ENCODE measurements at places on chromosomes 7 and 10.

DNA sequence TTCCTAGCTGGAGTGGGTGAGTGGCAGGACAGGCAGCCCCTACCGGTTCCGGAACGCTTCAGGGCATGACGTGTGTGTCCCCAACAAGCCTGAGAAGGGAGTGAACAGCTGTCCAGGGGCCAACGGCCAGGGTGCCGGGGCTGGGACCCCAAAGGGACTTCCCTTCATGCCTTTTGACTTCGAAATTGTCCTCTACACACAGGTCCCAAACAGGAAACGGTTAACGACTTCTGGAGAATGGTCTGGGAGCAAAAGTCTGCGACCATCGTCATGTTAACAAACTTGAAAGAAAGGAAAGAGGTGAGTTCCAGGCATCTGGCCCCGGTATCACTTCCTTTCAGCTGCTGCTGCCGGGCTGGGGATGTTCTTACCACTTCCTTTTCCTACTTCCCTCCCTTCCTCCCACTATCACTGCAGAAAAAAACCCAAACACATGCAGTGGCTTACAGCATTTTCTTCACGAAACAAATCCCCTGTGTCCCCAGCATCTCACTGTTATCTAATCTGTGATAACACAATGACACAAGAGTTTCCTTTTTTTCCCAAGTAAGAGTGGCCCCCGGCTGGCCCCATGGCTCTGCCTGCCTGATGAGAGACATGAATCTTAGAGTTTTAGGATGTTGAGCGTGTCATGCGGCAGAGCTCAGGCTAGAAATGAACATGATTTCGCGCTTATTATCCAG, 63.2 kb downstream of the MKI67 start:
- DNase-seq: peak; percentile 39

- no peak for DNase-seq
Observed at GRCh38 chr10:78437407-78437768, 403.7 kb downstream of the RPS24 start.

- no peak for DNase-seq
Observed at GRCh38 chr7:46022397-46022796, 101.3 kb upstream of the IGFBP3 start.

- no peak for DNase-seq
Observed at GRCh38 chr7:38704041-38704547, 72.9 kb upstream of the AMPH start.

DNA sequence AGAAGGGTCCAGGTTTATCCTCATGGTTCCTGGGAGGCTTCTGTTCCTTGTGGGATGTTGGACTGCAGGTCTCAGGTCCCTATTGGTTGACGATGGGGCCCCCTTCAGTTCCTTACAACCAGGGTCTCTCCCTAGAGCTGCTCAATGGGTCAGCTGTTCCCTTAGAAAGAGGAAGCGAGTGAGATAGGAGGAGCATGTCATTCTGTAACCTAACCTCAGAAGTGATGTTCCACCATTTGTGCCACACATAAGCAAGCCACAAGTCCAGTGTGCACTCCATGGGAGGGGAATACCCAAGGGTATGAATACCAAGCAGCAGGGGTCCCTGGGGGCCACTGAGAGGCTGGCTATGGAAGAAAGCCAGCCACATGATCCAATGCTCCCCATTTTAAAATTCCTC, 192.7 kb downstream of the GATA3 start:
- DNase-seq: no peak

GRCh38 chr10:102596506-102596971, 47.7 kb upstream of the TRIM8 start:
- peak; percentile 67 for DNase-seq

DNA sequence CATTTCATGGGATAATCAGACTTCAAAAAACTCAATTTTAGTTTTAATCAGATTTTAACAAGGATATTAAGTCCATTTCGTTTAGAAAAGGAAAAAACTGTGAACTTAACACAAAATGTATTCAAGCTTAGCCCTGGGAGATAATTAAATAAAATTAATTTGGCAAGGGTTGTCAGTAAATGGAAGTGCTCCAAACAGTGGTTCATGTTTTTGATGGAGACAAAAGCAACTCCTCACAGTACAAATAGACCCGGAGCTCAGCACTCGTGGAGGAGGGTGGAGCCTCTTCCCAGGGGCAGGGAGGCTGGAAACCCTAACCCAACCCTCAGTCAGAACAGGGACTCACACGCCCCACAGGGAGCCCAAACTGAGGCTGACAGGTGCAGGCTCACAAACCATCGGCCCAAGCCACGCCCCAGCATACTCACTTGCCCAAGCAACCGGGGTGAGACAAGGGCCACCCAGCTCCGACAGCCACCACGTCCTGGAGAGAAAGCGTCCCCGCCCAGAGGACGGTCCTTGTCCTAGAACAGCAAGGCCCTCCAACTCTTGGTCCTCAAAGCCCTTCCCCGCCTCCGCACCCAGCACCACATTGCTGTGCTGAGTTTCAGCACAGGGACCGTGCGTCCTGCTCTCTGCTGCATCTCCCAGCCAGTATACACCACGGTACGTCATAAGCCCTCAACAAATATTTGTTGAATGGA, 39.8 kb downstream of the MAD1L1 start:
- DNase-seq: no peak

DNA sequence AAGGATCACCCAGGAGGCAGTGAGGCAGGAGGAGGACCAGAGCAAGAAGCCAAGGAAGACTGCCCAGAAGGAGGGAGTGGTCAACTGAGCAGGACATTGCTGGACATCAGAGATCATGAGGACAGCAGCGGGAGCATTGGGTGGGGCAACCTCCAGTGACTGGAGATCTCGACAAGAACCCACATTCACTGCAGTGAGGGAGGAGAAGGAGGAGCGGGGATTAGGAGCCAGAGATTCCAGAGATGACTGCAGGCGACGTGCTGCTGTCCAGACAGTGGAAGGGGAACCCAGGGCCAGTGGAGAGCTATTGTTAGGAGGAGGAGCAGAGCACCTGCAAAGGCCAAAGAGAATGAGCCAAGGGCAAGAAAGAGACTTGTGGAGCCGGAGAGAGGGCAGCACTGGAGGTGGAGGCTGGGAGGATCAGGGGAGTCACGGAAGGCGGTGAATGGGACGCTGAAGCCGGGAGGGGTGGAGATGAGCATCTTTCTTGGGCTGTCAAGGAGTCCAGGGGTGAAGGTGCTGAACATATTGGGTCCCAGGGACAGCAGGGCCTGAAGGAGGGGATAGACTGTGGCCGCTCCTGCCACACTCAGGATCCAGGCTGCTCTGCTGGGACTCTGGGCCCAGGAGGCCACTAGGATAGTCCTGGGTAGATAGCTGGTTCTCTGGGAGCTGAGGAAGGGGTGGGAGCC, 140.1 kb upstream of the UNC5B start:
- no peak for DNase-seq

- DNase-seq: no peak
Observed at GRCh38 chr7:115078851-115079250, 157.0 kb downstream of the MDFIC start.

DNA sequence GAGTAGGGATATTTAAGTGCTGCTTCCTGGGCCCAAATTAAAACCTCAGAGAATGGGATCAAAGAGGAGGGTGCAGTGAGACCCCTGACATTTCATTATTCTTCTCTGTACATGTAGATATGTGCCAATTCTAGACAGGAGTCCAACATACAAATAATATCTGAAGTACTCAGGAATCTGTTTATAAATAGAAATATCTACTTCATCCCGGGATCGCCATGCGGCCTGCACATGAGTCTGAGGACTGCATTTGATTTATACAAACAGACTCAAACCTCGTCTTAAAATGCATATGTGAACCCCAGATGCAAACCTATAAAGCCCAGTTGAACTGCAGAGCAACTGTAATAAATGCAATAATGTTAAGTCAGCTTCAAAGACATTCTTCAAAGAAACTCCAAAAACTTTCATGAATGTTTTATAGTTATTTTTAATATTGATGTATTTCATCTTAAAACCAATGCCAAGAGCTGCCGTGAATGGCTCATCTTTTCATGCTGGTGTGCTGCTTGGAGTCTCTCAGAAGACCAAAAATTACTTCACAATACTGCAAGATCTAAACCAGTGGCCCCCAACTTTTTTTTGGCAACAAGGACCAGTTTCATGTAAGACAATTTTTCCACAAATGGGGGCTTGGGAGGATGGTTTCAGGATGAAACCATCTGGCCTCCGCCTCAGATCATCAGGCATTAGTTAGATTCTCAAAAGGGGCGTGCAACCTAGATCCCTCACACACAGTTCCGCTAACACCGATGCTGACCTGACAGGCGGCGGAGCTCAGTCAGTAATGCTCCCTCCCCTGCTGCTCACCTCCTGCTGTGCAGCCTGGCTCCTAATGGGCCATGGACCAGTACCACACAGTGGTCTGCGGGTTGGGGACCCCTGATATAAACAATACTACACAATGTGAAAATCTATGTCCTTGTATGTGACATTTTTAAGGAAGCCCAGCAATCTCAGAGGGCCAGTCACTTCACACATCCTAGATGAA, 166.9 kb downstream of the PARD3 start:
- no peak for DNase-seq

GRCh38 chr10:71266147-71266917, 52.7 kb upstream of the SLC29A3 start:
- no peak for DNase-seq

DNA sequence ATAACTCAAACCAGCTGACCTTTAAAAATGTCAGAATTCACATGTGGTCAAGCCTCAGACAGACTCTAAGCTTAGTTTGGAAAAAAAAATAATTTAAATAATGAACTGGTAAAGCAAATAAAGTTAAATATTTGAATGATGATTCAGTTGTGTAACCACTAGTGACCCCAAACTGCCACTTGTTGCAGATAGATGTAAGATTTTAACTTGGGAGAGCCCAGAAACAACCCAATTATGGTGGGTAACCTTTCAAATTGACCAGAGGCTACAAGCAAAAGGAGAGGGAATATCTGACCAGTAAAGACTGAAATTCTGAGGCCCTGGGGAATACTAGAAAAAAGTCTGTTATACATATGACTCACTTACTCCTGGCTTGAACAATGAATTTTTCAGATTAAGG, 268.1 kb downstream of the HPSE2 start:
- DNase-seq: no peak

DNA sequence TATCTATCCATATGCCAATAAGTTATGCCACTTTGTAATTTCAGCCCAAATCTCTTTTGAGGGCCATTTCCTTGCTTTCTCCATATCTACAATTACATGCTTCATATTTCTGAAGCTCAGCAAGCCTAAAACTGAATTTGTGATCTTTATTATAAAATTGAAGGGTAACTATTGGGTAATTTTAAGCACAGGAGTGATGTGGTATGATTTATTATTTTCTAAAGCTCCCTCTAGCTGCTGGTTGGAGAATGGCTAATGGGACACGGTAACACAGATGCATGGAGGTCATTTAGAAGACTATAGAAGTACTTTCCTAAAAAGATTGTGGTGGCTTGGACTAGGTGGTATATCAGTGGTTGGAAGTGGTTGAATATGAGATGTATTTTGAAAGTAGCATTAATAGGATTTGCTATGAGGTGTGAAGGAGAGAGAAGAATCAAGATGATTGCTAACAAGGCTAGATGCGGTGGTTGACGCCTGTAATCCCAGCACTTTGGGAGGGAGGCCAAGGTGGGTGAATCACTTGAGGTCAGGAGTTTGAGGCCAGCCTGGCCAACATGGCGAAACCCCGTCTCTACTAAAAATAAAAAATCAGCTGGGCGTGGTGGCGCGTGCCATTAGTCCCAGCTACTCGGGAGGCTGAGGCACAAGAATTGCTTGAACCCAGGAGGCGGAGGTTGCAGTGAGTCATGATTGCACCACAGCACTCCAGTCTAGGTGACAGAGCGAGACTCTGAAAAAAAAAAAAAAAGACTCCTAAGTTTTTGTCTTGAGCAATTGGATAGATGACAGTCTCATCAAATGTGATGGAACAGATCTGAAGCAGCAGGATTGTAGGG, 13.9 kb downstream of the KLHDC10 start:
- no peak for DNase-seq

- DNase-seq: no peak
Observed at GRCh38 chr7:133789974-133790373, 337.2 kb upstream of the LRGUK start.

DNA sequence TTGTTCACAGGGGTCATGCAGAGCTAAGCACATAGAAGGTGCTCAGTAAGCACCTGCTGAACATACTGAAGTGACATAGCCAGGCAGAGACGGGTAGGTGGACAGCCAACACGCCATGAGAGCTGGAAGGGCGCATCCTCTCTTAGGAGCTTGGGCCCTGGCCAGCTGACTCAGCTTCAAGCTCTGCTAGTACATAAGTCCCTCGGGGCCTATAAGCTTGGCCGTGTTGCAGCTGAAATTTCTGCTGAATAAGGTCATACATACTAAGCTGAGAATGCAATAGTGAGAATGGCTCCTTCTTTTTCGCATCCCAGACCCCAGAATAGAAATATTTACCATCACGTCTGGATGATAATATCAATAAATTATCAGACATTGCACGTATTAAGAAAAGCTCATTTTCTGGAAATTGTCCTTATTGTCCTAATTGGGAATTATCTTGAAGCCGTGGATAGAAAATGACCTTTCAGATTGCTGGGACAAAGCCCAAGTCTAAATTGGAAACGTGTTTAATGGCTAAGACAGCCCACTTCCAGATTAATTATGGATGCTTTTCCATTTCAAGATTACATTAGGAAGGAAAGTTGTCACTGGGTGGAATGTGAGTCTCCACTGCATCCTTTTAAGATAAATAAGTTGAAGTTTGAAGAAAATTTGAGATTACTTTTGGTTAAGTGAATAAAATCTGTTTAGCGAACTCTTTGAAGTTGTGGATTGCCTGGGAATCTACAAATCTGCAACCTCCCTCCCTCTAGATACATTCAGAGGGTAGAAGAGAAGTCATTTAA, 287.1 kb upstream of the C7orf33 start:
- DNase-seq: no peak

DNA sequence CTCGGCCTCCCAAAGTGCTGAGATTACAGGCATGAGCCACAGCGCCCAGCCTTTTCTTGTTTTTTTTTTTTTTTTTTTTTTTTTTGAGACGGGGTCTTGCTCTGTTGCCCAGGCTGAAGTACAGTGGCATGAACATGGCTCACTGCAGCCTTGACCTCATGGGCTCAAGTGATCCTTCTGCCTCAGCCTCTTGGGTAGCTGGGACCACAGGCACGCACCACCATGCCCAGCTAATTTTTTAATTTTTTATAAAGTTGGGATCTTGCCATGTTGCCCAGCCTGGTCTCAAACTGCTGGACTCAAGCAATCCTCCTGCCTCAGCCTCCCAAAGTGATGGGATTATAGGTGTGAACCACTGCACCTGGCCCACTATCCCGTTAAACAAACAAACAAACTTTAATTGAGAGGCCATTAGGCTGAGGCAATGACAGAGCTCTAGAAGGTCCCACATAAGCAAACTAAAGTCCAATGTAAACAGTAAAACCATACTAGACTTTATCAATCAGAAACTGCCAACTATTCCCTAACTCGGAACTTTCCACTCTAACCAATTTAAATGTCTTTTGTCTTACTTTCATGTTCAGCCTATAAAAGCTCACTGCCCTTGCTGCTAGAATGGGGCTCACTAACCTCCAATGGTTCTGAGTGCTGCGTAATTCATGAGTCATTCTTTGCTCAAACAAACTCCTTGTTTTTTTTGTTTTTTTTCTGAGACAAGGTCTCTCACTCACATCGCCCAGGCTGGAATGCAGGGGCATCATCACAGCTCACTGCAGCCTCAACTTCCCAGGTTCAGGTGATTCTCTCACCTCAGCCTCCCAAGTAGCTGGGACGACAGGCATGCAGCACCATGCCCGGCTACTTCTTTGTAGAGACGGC, 1.9 kb downstream of the DHX32 start:
- no peak for DNase-seq

All from GM20000 (cell line).